ENCODE measurements at places on chromosomes 4 and X.

- no peak for DNase-seq
Observed at GRCh38 chr4:172153719-172154118, 340.5 kb downstream of the GALNTL6 start.

- DNase-seq = no peak
Observed at GRCh38 chrX:19566359-19567222, 51.3 kb upstream of the MAP3K15 start.

- DNase-seq = no peak
Observed at GRCh38 chr4:6190486-6190885, 9.9 kb downstream of the JAKMIP1 start.

DNA sequence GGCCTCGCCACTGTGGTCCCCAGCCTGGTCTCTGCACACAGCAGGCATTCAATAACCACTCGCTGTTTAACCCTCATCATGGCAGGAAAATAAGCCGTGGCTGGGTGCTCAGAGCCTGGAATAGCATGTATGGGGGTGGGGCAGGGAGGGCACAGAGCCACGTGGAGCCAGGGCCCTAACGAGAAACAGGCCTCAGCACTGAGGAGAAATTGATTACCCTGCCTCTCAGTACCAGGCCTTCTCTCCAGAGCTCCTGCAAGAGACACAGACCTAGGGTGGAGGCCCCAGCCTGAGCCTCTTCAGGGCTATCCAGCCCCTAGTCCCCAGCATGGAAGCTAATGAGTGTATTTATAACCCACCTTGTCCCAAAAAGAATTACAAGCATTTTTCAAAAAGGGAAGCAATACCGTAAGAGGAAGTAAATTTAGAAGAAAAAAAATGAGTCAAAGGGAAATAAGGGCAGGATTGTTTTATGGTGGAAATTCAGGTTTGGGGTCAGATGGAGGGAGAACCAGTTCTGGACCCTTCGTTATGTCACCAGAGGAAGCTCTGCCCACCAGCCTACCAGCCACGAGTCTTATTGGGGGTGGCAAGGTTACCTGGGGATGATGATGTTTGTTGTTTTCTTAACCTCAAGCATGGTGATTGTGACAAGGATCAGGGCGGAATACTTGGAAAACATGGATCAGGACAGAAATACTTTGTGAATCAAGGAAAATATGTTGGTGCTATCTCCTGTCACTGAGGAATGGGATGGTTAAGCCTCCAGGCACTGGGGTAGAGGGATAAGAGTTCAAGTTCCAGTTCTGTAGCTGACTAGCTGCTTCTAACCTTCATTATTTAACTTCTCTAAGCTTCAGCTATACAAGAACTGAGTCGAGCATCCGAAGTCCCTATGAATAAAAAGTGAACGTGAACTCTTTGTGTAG lies 101.9 kb upstream of the RBPJ start:
- no peak for DNase-seq

DNA sequence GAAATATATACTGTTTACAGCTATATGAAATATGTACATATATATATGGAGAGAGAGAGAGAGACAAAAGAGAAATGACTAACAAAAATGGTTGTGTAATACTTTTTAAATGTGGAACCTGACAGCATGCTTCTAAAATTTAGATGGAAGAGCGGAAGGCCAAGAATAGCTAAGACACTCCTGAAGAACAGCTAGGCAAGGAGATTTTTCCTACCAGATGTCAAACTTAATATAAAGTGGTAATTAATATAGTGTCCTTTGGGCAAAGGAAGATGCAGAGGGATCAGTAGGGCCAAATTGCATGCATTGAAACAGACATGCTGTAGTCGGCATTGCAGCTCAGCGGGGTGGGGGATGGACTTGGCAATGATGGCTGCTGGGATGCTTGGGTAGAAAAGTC lies 45.2 kb downstream of the ADD1 start:
- DNase-seq = no peak

- DNase-seq = no peak
Observed at GRCh38 chr4:179116011-179116410, 1673.8 kb upstream of the AGA start.

DNA sequence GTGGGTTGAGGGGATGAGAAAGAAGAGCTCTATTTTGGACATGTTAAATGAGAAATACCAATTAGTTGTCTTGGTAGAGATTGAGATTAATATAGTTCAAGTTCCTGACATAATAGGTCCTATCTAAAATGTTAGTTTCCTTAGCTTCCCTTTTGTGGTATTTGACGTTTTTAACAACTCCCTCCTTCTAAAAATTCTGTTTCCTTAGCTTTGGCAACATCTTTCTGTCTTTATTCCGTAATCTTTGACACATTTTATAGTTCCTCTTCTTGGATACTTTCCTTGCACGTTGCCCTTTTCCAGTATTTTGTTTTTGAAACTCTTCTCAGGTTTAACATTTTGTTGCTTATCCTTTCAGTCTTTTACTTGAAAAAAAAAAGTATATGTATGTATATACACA lies 36.9 kb downstream of the LAMTOR3 start:
- no peak for DNase-seq

GRCh38 chrX:72317139-72317538 lies 11.4 kb upstream of the CITED1 start:
- DNase-seq = no peak

GRCh38 chr4:79498282-79498681 lies 90.3 kb upstream of the GK2 start:
- DNase-seq = no peak

DNA sequence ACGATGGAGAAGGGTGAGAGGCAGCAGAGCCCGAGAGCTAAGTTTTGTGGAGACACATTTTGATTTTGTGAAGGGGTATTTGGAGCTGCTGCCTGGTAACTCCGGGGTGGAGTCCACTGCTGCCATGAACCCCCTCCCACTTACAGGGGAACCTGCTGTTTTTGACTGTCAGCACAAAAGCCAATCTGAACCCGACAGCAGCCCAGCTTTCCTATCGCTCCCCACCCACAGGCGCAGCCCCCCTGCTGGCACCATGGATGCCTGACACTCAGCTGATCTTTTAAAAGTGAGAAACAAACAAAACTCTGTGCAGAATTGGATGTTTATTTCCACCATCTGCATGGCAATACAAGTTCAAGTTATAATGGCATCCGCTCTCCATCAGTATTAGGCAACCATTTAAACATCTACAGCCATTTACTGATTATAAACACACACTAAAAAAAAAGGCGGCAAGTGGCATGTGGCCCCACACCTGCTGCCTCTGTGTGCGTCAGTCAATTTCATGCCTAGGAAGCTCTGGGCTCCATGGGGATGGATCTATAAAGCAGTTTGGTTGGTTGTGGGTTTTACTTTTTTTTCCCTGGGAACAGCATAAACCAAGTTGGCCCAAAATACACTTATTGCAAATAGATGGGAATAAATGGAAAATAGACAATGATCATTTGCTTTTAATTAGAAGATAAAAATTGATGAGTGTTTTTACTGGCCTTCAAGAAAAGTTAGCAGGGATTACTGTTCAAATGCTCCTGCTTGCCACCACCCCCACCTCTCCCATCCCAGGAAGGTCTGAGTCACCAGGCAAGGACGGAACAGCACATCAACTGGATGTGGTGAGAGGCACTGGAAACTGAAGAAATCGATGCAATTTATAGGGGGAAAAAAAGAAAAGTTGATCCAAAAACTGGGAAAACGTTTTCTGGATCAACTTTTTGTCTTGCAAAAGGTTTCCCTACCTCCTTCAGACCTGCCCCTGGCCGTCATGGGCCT lies 46.0 kb downstream of the SEPSECS start:
- DNase-seq = no peak

DNA sequence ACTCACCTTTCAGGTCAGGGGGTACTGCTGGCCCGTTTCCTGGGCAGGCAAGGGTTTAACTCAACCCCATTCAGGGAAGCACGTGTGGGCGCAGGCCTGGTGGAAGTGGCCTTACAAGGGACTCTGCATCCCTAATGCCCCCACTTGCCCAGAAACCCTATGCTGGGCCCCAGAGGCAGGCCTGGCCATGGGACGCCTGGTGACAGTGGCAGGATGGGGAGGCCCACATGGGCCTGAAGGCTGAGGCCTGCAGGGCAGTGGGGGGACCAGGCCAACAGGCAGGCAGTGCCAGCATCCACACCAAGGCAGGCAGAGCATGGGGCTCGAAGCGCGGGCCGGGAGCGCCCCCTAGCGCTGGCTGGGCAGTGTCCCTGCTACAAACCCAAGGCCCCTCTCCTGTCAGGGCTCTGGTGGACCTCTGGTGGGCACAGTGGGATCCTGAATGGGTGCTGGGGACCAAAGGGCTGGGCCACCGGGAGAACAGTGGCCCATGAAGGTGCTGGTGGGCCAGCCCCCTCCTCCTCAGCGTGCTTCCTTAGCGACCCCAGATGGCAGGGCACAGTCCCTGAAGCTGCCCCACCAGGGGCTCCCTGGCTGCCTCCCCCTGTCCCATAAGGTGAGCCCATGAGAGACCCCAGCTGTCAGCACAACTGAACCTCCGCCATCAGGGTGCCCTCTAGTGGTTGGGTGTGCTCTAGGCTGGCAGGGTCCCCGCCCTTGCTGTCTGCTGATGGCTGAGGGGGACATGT lies 16.8 kb downstream of the FGFR3 start:
- DNase-seq = peak; percentile 46

GRCh38 chrX:134738986-134739740 lies 80.9 kb upstream of the PLAC1 start:
- DNase-seq = no peak

DNA sequence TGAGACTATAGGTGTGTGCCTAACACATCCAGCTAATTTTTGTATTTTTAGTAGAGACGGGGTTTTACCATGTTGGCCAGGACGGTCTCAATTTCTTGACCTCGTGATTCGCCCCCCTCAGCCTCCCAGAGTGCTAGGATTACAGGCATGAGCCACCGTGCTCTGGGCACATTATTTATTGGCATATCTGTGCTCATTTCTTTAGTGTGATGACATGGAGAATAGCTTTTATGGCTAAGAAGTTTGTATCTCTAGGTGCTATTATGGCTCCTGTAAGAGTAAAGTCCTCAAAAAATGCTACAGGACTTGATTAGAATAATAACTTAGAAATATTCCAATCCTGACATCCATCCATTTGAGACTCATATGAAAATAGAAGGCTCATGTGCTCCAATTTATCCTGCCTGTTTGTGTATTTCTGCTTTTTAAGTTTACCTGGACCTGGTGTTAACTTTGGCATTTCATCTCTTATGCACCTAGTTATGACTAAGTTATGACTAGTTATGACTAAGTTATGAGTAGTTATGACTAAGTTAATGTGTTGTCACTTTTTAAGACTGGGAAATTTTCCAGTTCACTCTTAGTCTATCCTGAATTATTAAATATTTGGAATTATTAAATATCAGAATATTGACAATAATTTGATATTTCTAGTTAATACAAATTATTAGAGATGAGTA lies 36.4 kb upstream of the UNC5C start:
- no peak for DNase-seq
